NCI-H446 (cell line): ENCODE measurements at places on chromosomes 12 and 14.
A peak's percentile ranks its signal among the peaks of the same experiment; 100 is the strongest.

DNA sequence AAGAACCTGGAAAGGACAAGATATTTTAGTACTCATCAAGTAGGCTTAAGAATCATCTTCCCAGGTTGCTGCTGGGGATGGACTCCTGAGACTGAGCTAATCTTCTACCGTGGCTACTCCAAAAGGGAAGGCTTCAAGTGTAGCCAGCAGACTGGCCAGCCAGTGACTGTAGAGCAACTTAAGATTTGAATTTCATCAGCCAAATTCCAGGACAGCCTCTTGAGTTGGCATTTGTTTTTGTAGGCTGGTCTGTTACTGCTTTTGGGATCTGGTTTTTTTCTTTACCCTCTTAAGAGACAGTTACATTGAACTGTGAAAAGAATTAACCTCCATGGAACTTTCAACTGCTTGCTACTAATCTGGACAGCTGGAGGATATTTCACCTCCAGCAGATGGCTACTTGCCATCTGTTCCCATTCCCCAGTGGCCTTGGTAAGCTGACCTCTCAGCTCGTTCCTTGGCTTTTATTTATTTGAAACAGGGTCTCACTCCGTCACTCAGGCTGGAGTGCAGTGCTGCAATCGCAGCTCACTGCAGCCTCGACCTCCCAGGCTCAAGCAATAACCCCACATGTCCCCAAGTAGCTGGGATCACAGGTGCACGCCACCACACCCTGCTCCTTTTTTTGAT is 20.7 kb downstream of the VTI1B start:
- DNase-seq: no peak

DNA sequence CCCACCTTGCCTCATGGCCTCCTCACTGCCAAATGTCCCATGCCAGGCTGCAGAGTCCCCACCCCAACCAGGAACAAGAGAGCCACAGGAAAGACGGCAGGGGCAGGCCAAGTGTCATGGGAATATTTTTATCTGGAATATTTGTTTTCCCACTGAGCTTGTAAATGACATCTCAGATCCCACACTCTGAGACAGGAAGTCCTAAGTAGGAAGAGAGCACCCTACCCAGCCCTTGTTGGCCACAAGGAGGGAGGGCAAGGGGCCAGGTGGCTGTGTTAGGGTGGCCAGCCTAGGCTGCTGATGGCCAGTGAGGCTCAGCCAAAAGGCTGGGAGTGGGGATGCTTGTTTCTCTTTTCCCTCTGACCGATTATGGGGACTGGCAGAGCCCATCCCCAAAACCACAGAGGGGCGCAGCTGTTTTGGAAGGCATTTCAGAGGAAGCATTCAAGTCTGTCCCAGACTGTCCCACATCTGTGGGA is 7.7 kb upstream of the MEG3 start:
- no peak for DNase-seq

GRCh38 chr12:74339211-74339610 is 198.4 kb upstream of the ATXN7L3B start:
- no peak for DNase-seq

- DNase-seq: peak; percentile 46
Observed at GRCh38 chr12:75820071-75820470, 211.5 kb downstream of the PHLDA1 start.

GRCh38 chr14:102317564-102318248 is 1.8 kb upstream of the ZNF839 start:
- DNase-seq: no peak

- DNase-seq: no peak
Observed at GRCh38 chr14:96139879-96140278, 64.8 kb upstream of the BDKRB2 start.

DNA sequence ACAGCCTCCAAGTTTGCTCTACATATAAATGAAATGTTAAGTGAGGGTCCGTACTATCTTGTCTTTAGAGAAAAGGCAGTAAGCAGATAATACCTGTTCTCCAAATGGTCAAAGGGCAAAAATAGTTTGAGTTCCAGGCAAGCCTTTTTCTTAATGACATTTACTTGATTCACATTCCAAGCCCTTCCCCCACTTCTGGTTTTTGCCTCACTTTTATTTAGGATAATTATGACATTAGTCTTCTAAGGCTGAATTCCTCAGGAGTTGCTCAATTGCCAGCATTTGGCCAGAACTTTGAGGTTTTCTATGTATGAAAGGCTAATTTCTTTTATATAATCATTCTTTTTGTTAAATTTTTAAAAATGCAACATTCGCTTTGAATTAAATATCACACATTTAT is 62.5 kb upstream of the DUSP6 start:
- DNase-seq: no peak

GRCh38 chr14:94665121-94665520 is 52.9 kb downstream of the SERPINA3 start:
- no peak for DNase-seq

- DNase-seq: peak; percentile 23
Observed at GRCh38 chr14:54120260-54120659, 163.6 kb upstream of the BMP4 start.

DNA sequence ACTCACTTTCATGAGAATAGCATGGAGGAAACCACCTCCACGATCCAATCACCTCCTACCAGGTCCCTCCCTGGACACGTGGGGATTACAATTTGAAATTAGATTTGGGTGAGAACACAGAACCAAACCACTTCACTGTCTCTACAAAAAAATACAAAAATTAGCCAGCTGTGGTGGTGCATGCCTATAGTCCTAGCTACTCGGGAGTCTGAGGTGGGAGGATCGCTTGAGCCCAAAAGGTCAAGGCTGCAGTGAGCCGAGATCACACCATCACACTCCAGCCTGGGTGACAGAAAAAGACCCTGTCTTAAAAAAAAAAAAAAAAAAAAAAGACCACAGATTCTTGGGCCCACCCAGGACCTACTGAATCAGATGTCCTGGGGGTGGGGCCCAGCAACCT is 28.3 kb downstream of the BRI3BP start:
- DNase-seq: no peak

- DNase-seq: no peak
Observed at GRCh38 chr14:57058319-57058718, 210.4 kb downstream of the EXOC5 start.

DNA sequence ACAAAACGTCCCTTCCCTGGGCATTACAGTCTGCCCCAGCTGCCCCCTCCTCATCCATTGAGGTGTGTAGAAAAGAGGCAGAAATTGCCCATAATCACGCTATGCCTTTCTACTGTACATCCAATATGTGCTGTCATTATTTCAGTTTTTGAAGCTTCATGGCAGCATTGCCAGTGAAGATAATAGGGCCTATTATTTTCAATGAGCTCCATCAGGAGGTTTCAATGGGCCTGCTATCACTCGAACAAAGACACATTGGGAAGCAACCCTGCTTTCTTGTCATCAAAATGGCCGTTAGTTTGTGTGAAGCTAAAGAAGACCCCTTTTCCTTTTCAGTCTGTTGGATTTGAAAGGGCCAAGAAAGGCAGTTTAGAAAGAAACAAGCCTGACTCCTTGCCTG is 653.8 kb downstream of the NOVA1 start:
- no peak for DNase-seq

- DNase-seq: peak; percentile 49
Observed at GRCh38 chr14:60331201-60332045, 82.4 kb downstream of the PPM1A start.

DNA sequence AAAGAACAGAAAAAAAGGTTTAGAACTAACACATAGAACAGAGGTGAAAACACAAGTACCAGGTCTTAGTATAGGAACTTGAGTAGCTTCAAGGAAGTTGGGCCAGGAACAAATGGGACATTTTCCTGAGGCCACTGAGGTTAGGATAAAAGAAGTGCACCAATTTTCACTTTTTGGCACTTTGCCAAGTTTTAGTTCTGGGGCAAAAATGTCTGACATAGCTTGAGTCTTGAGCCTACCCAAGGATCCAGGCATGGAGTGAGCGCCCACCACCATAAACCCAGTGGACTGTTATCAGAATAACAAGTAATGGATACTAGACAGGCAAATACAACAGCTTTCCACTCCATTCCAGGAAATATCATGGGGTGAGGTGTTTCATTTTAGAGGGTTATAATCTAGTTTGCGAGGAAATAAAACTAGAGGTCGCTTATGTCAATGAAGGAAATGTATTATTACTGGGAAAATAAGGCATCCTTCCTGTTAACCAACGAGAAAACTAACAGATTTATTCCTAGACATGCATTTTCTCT is 199.7 kb upstream of the HMGA2 start:
- no peak for DNase-seq

- DNase-seq: no peak
Observed at GRCh38 chr14:74856366-74856765, 19.6 kb downstream of the PROX2 start.
